Thymus (tissue), 14 donors: ENCODE measurements at places on chromosomes 5 and 9. TPM values are rescaled to one million over a fixed set of nuclear protein-coding genes. Genes with fewer than 3 reads are reported as not detected.

DNA sequence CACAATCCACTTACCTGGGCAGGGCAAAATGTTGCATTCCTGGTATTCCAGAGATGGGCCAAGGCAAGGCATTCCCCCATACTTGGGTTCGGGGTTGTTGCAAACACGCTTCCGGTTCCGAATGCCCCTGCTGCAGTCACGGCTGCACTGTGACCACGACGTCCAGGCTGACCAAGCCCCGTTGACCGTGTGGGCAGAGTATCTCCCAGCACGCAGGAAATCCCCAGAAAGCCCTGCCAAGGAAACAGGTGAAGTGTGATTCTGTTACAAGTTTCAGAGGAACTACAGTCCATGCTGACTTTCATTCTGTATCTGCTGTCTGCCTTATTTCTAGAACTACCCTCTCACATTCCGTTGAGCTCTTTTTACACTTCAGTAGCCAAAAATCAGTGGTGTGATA is 483.0 kb downstream of the SEMA5A start:
- DNase-seq, result no peak

Gene PCBD2
- 6.8 TPM for polyA plus RNA-seq

GRCh38 chr5:137902408-137903133 is 13.3 kb downstream of the PKD2L2 start:
- no peak for DNase-seq

- DNase-seq, result no peak
These were observed 37.7 kb downstream of the ARRDC3 start for GRCh38 chr5:91345461-91345860.

DNA sequence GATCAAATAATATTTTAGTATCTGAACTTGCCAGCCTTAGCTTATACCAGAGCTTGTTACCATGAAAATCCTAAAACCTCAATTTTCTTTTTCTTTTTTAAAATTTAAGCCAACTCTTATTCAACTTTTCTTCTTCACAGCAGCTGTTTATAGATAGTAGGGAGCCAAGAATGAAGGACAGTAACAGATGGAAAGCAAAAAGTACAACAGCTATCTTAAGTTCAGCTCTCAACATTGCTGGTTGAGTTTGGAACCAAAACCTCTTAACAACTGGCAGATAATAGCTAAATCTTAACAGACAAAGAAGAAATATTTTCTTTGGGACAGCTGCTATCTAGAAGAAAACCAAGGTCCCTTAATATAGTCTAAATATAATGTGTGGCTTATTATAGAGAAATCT is 74.7 kb downstream of the PJA2 start:
- no peak for DNase-seq

Gene FAM120A
- polyA plus RNA-seq, result 56.4 TPM

GRCh38 chr9:127525401-127526188 is 74.3 kb downstream of the LRSAM1 start:
- DNase-seq, result no peak

DNA sequence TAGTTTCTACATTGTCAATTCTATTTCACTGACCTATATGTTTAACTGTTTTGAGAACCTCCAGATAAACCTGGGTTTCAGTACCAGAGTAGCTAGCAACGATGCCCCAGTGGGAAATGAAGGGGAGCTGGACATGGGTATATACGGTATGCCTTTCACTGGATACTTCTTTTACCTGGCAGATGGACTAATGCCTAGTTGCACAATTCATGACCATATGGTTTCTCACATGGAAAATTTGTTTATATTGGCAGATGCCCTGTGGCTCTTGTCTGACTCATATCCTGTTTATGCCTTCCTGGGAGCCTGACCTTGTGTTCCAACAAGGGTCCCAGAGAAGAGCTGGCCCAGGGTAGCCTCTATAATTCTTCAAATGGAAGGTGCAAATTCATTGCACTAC is 144.1 kb downstream of the MAT2B start:
- no peak for DNase-seq

- DNase-seq, result no peak
These were observed 34.3 kb downstream of the DBH start for GRCh38 chr9:133670466-133670865.

DNA sequence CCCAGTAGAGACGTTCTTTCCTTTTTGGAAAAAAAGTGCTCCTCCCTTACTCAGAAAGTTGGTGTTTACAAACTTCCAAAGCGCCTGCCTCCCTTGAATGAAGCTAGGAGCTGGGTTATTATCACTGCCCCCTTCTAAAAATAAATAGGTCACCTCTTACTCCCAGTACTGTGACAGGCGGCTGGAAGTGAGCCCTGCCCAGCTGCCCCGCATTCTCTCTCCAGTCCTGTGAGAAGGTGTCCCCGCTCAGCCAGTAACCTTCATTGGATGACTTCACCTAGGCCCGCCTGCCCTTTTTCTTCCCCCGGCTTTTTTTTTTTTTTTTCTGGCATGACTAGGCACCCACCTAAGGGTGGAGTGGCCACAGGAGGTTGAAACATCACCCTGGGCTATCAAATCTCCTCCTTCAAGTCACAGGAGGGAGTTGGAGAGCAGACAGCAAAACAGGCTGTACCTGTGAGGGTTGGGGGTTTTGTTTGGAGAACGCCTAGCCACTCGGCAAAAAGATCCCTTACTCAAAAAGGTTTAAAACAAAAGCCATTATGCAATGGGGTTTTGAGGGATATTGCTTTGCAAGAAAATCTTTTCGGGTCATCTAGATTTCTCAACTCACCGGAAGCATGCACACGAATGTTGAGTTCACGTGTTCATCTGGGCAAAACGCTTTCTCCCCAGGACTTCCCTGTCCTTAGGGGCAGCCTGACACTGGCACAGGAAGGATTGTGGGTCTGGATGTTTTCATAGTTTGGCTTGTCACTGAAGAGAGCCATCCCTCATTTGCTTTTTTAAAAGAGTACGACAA is 43.3 kb upstream of the ZNF622 start:
- DNase-seq, result no peak

GRCh38 chr9:4148751-4149150 is 151.1 kb downstream of the GLIS3 start:
- DNase-seq, result no peak

DNA sequence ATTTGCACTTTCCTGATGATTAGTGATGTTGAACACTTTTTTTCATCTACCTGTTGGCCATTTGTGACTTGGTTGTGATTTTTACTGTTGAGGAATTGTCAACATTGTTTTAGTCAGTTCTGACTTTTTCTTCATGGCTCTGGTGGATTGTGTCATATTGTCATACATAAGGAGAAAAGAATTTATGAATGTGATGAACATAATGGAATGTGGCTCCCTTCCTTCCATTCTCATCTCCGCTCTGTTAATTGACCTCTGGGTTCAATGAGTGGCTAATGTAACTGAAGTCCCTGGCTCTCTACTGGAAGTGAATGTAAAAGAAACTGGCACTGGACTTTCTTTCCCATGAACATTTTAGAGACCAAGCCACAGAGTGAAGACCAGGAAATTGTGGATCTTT is 49.2 kb downstream of the KIAA1958 start:
- no peak for DNase-seq

Gene FOXD4
- 0.82 TPM for polyA plus RNA-seq

Gene PCDHA13
- polyA plus RNA-seq, result under 0.01 TPM

- no peak for DNase-seq
These were observed 967.2 kb downstream of the TLE4 start for GRCh38 chr9:80538976-80539375.

DNA sequence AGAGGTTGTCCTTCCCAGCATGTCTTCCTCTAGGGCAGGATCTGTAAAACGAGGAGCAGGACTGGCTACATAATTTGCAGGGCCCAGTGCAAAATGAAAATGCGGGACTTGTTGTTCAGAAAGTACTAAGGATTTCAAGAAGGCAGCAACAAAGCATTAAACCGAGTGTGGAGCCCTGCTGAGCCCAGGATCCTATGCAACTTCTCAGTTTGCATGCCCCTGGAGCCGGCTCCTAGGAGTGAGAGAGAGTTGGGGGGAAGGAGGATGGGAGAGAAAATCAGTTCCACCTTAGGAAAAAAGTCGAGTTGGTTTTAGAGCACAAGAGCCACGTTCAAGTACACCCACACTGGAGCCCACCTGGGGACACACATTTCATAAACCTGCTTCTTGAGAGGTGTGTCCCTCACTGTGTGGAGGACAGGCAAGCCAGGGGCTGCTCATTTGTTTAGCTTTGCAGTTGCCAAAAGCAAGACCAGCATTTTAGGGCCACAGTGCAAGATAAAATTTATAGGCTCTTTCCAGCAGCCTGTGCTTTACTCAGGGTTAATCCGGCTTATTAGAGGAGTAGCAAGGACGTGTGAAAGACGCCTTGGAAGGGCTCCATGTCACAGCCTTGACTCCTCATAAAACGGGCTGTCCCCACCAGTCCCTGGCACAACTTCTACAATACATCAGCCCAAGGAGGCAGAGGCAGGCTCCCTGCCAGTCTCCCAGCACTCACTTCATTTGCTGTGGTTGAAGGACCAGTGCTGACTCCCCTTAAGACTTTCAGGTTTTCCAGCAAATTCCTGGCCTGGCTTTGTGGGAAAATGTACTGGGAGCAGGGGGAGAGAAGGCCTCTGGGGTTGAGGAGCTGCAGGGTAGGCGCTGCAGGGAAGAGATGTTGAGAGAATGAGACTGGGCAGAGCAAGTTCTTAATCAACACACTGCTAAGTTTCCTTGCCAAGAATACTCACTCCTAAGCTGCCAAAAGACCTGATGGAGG is 159.7 kb upstream of the SEMA6A start:
- DNase-seq, result no peak

- no peak for DNase-seq
These were observed 213.9 kb downstream of the GABBR2 start for GRCh38 chr9:98494852-98495251.

Gene ZNF354C
- polyA plus RNA-seq, result 2.3 TPM

Gene TMEFF1
- 0.02 TPM for polyA plus RNA-seq

- no peak for DNase-seq
These were observed 222.5 kb downstream of the CHSY3 start for GRCh38 chr5:130126746-130127145.

DNA sequence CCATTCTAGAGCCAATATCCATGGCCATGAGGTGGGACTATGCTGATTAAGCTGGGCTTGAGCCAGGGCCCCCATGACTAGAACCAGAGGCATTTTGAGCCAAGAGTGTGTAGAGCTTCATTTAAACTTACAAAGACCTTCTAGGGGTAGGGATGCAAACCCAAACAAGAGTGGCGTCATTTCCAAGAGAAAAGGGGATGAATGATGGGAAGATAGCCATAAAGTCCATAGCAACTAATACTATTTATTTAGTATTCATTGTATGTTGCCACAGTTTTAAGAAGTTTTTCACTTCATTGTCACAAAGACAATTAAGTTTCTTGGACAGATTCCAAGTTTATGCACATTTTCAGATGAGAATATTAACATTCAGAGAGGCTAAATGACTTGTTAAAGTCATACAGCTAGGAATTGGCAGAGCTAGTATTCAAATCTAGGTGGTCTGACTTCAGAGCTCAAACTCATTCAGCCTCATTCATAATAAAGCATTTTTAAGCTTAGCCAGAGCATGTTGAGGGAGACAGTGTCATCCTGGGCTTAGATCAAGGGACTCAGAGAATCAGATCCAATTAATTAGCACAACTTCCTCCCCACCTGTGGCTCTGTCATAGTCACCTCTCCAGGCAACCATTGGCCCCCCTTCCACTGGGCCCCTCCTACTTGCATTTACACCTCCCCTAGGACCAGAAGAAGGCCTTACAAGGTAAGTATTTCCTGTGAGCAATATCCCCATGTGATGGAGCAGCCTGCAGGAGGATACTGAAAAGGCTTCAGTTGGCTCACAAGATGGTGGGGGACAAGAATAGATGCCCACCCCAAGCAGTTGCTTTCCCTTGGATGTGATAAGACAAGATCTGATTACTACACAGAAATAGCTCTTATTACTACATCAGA is 95.0 kb upstream of the PCSK1 start:
- no peak for DNase-seq

DNA sequence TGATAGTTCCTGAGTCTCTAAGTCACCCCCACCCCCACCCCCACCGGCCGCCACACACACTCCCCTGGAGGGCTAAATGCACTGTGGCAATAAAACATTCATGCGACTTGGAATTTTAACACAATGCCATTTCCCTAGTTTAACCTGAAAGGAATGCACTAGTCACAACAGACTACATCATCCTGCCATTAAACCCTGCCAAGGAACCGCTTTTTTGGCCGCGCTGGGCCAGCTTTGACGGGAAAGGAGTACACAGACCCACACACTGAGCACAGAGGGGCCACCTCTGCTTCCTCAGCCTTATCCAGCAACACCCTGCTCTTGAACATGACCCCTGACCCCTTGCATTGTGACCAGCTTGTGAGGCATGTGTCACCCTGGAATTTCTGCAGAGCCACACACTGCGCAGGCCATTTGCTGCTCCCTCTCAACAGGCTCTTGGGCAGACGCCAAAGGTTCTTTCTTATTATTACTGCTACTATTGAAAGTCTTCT is 165.3 kb downstream of the BNC2 start:
- no peak for DNase-seq

Gene CD274
- 10.9 TPM for polyA plus RNA-seq

Gene CXXC5
- polyA plus RNA-seq, result 47.9 TPM

- no peak for DNase-seq
These were observed 14.5 kb upstream of the AUH start for GRCh38 chr9:91376239-91376638.

GRCh38 chr9:27088981-27089380 is 20.0 kb upstream of the TEK start:
- DNase-seq, result no peak

DNA sequence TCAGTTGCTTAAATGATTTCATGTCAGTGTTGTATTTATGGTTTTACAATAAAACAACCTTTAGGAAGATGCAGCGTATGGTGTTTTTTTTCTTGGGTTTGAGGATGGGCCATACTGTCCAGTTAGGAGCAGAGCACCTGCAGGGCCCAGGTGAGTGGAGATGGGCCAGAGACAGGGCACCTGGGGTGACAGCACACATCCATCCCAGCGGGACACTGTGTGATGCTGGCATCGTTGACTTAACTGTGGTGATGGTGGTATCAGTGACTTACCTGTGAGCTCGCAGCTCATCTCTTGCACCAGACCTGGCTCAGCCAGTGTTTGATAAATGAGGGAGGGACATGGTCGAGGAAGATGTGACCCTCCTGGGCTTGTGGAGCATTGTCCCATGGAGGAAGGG is 21.6 kb downstream of the AMBP start:
- no peak for DNase-seq

DNA sequence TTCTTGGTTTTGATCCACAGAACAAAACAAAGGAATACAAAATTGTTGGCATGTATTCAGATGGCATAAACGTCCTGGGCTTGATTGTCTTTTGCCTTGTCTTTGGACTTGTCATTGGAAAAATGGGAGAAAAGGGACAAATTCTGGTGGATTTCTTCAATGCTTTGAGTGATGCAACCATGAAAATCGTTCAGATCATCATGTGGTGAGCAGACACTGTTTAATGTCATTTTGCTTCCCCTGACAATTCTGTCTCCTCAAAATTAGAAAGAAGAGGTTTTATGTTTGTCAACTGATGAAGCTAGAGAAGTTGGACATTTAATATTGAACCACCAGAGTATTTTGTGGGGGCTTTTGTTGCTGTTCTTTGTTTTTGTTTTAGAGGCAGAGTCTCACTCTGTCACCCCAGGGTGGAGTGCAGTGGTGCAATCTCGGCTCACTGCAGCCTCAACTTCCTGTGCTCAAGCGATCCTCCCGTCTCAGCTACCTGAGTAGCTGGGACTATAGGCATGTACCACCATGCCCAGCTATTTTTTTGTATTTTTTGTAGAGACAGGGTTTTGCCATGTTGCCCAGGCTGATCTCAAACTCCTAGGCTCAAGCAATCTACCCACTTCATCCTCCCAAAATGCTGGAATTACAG is 82.0 kb downstream of the SLC1A1 start:
- no peak for DNase-seq
